ENCODE measurements at places on chromosomes 6 and 20.

DNA sequence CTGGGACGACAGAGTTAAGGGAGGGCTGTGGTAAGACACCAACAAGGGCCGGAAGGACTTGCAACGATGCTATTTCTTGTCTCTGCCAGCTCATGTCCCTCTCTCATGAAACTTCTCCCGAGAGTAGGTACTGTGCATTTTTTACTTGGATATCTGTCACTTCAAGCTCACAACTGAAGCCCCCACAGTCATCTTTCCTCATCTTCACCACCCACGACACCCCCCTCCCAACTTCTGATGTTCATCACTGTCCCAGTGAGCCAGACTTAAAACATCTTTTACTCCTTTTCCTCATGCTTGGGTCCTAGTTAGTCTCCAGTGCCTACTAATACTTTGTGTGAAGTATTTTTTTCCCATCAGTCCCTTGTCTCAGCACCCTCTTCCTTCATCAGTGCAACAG is 34.6 kb upstream of the SRPK1 start:
- no peak for DNase-seq

DNA sequence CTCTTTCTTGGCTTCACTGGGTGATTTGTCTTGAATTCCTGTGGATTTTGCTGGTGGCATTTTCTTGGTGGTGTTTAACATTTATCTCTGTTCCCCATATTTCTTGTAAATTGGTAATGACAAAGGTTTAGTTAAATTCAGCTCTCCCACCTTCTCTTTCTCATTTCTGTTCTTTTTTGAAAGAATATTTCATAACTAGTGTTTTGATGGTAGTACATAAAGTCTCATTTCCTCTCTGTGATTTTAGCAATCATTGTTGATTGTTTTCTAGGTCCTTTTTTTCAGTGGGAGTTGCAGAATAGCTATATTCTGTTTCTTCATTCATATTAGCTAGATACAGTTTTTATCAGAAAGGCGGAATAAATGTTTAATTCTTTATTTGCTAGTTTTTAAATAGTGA is 73.1 kb downstream of the QKI start:
- no peak for DNase-seq

GRCh38 chr20:45781391-45781931 is 10.2 kb downstream of the WFDC3 start:
- peak; percentile 68 for DNase-seq

DNA sequence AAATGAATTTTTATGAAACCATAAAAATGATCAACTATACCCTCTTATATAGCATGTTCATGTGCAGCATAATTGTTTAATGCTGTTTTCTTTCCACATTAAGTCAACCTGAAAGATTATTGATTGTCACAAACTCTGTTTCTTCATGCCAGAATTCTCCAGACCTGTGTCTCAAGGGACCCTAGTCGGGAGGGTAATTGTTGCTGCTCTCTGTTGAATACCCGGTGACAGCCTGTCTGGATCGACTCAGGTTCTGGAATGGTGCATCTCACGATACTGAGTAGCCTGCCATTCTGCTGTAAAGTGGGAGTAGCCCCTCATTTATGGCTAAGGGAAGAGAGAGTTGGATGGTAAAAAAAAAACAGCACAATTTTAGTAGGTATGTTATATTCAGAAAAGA is 449.9 kb upstream of the SOX4 start:
- no peak for DNase-seq

GRCh38 chr6:39494998-39495397 is 172.5 kb upstream of the KCNK16 start:
- no peak for DNase-seq

DNA sequence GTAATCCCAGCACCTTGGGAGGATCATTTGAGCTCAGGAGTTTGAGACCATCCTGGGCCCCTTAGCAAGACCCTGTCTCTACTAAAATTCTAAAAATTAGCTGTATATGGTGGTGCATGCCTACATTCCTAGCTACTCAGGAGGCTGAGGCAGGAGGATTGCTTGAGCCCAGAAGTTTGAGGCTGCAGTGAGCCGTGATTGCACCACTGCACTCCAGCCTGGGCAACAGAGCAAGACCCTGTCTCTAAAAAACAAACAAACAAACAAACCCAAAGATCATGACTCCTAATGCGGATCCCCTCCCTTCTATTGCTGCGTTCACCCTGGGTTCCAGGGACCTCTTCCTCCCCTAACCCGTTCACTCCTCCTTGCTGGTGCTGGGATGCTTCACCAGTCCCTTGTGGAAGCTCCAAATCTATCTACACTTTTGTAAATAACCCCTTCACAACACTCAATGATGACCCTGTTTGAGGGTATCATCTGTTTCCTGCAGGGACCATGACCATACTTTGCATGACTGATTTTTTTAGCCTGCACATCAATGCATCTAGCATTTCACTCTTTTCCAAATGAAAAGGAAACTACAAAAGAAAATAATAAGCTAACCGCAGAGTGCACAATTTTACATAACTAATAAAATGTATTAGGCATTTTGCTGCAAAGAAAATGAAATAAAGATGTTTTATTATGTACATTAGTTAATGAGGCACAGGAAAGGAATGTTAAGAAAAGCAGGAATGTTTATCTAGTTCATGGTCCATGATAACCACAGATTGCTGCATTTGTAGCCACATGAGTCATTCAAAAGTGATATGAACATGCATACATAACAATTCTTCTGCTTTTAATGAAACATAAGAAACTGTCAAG is 30.5 kb upstream of the IPCEF1 start:
- DNase-seq = peak; percentile 54

DNA sequence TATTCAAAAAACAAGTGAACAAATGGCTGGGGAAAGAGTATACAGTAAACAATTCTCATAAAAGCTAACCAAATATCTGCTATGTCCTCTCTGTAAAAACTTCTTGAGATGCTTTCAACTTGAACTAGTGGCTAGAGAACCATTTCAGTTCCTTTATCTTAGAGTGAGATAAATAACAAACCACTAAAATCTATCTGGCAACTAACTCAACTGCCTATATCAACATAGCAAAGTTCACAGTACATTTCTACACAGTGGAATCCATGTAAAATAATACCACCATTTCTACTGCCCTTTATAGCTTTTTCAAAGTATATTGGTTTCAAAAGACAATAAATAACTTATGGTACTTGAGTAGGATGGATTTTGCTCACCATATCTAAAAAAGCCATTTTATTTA is 95.1 kb downstream of the MMS22L start:
- DNase-seq = no peak

DNA sequence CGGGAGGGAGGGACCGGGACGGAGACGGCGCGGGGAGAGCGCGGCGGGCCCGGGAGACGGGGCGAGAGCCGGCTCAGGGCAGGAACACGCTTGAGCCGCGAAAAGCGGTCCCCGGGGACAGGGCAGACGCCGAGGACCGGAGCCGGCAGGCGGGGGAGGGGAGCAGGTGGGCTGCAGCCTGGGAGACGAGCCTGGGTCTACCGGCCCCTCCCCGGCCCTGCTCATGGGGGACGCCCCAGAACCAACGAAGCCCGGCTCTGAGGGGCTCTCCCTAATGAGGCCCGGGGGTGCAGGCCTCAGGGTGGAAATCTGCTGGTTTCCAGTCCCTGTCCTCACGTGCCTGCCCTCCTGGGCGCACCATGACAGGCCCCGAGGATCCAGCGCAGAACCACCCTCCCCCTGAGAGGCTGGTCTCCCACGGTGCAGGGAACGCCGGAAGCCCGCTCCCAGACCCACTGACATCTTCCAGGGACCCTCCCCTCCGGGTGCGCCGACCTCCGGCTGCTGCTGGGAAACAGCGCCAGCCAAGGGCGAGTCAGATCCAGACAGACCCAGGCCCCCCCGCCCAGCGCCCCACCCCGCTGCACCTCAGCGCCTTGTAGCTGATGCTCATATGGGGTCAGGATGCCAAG is 571 bp upstream of the EEF1A2 start:
- DNase-seq = no peak

- no peak for DNase-seq
Observed at GRCh38 chr20:830011-830521, 3.4 kb upstream of the FAM110A start.

- DNase-seq = peak; percentile 26
Observed at GRCh38 chr20:47703748-47704147, 81.5 kb downstream of the SULF2 start.

DNA sequence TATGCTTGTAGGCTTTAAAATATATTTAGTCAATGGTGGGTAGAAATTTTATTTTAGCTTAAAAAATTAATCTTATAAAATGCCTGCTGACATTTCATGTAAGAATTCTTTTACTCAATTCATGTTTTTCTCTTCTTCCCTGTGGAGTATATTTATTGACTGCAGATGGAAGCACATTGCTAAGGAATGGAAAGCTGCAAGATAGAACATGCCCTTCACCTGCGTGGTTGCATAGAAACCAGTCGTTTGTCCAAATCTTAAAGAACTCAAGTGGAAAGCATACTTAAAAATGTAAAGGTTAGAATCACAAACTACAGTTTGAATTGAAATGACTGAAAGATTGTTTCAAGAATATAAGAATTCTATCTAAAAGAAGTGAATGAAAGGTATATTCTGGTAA is 30.7 kb downstream of the C6orf163 start:
- no peak for DNase-seq

GRCh38 chr6:117446861-117447260 is 21.1 kb upstream of the ROS1 start:
- no peak for DNase-seq

- DNase-seq = no peak
Observed at GRCh38 chr6:75281653-75282052, 2.9 kb downstream of the TMEM30A start.

GRCh38 chr6:8182902-8183665 is 80.7 kb upstream of the EEF1E1 start:
- no peak for DNase-seq

DNA sequence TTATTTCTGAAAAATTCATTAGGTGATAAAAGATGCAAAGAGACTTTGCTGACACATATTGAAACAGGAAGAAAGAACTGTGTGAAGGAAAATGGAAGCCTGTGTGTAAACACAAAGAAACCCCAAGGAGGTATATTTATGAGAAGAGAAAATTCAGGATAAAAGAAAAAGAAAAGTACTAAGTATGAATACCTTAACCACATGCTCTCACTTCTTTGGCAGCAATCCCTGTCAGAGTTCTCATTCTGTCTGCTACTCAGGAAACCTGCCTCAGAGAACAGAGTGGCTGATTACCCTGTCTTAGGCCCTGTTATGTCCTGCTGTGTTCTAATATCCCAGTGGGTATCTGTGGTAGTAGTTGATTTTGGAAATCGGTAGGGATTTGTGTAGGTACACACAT is 457.9 kb downstream of the TBC1D32 start:
- DNase-seq = no peak

GRCh38 chr20:4036351-4036750 is 21.0 kb upstream of the RNF24 start:
- DNase-seq = no peak

DNA sequence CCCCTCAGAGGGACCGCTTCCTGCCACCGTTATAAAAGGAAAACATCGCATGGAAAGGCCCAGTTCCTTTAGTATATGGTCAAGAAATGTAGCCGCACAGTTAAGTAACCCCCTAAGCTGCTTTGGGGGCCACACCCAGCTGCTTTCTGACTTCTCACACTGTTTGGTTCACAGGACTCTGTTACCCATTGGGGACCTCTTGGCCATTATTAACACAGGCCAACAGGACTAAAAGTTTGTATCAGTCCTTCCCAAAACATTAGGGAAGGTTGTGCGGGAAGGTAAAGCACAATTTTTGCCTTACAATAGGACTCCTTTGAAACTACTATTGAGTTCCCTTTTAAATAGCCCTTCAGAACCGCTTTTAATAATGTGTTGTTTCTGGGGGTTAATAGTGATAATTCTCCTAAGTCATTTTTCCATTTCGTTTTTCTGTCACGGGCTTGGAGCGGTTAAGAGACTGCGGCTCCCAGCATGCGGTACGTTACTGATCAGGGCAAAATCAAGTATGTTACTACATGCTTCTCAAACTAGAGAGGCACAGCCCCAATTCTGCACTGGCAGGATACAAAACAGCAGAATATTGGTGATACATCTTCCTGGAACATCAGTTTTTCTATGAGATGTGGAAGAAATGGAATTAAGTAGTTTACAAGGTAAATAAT is 668 bp upstream of the RPP40 start:
- no peak for DNase-seq

- no peak for DNase-seq
Observed at GRCh38 chr20:50339466-50339901, 148.9 kb downstream of the CEBPB start.

DNA sequence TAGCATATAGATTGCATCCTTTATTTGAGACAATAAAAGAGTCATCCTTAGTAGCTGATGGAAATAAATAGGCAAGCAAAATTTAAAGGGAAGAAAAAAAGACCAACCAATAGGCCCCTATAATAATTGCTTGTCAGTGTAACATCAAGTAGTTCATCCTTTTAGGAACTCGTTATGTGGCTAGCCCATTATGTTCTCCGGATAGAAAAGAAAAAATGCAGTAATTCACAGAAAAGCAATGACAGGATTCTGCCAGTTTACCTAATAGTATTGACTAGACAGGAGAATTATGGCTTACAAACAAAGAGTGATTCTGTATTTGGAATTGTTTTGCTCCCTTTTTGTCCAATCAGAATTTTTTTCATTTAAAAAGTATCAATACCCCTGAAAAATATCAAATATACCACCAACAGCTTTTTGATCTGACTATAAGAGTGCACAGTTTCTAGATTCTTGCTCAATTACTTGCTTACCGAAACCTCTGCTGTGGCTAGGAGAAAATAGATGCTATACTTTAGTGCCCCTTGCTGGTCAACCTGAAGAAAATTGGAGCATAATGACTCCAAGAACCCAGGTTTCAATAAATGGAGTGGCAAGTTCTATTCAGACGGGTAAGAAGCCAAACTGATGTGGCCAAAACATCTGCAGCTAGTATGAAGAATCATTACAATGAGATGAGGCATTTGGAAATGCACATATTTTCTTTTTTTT is 91.5 kb upstream of the SASH1 start:
- DNase-seq = peak; percentile 35

DNA sequence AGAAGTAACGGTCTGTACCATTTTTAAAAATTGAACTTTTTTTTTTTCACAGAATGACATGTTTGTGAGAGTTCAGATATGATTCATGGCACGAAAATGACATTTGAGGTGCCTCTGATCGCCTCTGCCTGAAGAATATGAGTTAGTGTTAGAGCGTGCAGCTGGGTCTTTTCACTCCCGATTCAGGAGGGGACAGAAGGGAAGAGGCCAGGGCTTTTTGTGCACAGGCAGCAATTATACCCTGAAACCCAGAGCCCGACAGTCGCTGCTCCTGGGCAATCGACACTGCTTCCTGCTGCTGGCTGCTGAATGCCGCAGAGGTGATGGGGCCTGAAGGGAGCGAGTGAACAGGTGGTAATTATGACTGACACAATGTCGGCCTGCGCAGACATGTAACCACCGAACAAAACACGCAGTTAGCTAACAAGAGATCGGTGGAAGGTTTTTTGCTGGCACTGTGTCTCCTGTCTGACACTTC is 652.0 kb upstream of the NOX3 start:
- no peak for DNase-seq

GRCh38 chr6:31541059-31541657 is 645 bp downstream of the DDX39B start:
- DNase-seq = peak; percentile 75

GRCh38 chr6:133093956-133094355 is 147.2 kb upstream of the EYA4 start:
- no peak for DNase-seq
